Activated B cell treated with CpG ODN at 0.5 μM for 24 hours (primary cell): ENCODE measurements at places on chromosomes 2 and 18.

- DNase-seq, result no peak
Observed at GRCh38 chr2:134944975-134945374, 26.4 kb downstream of the CCNT2 start.

- DNase-seq, result no peak
Observed at GRCh38 chr18:4399929-4400328, 55.2 kb downstream of the DLGAP1 start.

DNA sequence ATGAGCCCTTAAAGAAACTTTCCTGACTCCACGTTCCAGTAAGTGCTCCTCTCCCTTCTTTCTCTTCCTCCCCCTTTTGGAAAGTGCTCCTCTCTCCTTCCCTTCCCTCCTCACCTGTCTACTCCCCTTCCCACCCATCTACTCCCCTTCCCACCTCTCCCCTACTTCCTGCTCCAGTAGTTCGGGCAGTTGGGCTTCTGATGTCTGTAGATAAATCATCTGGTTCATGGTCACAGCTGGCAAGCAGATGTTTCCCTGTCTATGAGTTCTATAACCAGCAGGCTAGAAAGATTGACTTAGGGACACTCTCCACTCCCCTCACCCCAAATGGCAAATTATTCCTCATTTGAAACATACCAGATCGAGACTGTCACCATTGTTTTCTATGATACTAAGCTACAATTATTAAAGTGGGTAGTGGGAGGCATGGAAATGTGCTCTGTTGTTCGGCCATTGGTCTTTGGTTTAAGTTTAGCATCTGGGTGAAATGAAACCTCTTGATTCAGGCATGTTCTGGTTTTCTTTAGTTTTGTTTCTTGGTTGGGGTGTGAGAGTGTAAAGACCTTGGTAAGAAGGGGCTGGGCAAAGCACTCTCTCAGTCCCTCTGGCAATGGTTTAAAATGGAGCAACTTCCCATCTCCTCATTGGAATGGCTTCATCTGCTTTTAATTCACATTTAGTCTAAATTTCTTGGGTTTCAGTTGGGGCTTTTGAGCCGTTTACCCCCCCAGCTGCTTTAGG is 413.2 kb upstream of the SPRED2 start:
- no peak for DNase-seq

DNA sequence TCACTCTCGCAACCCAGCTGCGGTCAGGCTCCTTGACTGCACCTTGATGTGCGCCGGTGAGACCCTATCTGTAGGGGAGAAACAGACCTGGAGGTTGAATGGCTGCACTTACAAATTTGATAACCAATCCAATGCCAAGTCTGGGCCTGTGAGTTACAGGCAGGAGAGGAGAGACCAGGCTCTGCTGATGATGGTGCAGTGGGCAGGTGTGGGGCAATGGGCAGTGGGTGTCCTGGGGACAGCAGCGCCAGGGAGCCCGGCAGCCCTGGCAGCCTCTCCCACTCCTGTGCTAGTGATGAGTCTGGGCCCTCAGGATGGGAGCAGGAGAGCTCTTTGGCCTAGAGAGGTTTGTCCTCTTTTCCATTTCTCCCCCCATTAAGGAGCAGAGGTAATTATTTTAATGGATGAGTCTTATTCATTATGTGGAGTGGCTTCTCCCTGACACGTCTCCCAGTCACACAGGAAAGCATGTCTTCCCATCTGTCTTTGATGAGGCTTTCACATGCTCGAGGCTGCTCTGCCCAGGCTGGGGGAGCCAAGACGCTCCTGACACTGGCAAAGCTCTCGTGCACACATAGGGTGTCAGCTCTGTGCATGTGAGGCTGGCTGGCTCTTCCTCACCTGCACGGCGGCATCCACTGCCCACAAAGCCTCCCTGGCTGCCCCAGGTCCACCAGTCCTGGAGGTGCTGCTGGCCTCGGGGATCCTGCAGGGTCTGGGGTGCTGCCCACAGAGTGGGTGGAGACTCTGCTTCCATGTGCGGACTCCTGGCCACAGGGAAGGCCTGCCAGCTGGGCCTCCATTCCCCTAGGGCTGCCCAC is 10.0 kb upstream of the ALLC start:
- no peak for DNase-seq

- DNase-seq, result no peak
Observed at GRCh38 chr2:75019790-75020189, 61.3 kb downstream of the POLE4 start.

DNA sequence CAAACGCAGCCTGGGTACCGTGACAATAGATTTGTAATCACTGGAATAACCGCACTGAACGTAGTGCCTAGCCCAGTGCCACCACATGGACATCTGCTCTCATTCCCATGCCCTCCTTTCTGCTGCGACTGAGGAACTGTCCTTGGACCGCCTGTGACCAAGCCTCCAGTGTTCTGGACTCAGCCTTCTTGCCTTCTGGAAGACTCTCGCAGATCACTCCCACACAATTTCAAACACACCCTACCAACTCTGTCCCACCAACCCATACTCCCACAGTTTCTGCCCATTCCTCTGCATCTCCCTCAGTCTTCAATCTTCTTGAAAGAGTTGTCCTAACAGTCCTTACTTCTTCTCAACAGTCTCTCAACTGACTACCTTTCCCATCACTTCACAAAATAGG is 2.1 kb downstream of the RNF149 start:
- no peak for DNase-seq

DNA sequence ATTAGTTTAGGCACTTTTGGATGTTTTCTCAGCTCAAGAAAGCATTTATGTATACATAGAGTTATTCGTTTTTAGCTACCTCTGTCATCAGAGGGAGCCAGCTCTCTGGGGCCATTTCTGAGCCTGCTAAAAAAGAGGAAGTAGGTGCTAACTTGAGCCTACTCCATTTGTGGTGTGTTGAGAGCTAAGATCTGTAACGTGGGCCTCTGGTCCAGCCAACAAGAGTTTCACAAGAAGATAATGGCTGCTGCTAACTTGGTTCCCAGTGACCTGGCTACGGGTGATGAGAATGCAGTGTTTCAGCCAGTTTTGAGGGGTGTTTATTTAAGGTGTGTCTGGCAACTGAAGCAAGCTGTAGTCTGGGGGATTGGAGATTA is 182.5 kb downstream of the PRKCE start:
- DNase-seq, result peak; percentile 29

DNA sequence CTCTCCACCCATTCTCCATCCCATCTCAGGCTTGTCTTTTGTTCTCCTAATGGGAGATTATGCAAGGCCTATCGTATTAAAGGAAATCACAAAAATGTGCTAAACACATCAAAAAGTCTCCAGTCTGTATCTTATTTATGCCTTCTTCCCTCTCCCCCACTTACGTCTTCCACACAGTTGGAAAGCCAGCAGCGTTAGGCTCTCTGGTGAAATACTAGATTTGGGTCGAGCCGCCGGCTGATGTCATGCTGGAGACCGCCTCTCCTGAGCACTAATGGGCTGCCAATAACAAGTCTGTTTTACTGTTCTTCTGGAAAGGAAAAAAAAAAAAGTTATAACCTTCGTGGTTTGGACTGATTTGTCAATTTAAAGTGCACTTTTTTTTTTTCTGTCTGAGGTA is 182.7 kb upstream of the SIX2 start:
- DNase-seq, result no peak

DNA sequence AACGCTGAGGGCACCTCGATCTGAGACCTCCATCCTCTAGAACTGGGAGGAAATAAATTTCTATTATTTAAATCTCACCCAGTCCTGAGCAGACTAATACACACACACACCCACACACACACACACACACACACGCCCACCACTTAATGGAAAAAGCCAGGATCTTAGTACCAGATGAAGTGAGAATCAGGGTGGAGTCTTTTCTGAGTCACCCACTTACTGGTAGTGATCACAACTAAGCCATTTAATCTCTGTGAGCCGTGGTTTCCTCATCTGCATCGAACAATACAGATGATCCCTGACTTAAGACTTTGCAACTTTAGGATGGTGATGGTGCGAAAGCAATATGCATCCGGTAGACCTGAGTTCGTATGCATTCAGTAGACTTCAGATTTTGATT is 18.6 kb downstream of the THNSL2 start:
- DNase-seq, result no peak

DNA sequence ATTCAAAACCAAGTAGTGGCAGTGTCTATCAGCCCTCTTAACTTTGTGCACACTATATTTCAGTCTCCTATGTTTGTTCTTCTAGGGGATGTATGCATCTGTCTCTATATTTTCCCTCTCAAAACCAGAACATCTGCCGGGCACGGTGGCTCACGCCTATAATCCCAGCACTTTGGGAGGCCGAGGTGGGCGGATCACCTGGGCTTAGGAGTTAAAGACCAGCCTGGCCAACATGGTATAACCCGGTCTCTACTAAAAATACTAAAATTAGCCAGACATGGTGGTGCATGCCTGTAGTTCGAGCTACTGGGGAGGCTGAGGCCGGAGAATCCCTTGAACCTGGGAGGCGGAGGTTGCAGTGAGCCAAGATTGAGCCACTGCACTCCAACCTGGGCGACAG is 9.9 kb upstream of the GAREM2 start:
- DNase-seq, result no peak

GRCh38 chr2:74349889-74350288 is 6.7 kb upstream of the SLC4A5 start:
- DNase-seq, result no peak

DNA sequence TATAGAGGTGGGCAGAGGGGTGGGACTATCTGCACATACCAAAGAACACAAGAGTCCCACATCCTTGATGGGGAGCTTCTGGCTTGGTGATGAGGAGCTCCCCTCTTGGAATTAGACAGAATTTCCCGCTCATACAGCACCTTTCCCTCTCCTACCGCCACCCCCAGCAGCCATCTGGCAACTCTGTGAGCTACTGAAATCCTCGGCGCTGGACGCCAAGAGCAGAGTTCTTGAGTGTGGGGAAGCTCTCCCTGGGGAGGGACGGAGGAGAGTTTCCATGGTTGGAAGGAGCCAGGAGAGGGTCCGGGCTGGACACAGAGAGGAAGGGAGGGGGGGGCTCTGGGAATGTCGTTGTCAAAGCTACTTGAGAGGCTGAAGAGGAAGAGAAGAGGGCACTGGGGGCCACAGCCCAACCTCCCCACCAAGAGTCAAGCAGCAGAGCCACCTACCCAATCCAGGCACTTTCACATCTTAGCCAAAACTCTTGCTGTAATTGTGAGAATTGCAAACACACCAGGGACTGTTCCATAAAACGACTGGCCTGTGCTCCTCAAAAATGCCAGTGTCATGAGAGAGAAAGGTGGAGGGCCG is 89.4 kb upstream of the MCFD2 start:
- no peak for DNase-seq
